ENCODE measurements at places on chromosomes 1 and 21. TPM values are rescaled to one million over a fixed set of nuclear protein-coding genes. Genes with fewer than 3 reads are reported as not detected.

DNA sequence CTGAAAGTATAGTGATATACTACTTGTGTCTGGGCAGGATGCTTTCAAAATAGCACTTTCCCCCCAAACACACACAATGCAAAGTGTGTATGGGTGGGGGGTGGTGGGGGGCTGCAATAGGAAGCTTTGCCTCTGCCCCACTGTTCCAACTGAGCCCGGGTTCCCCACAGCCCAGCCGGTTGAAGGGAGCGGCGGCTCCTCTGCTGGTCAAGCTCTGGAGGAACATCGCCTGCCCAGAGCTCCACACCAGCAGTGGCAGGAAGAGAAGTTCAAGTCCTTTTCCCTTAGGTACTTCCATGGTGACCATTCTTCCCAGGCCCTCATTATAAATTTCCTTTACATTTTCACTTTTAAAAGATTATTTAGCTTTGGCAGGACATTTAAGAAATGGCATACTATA is 74.9 kb downstream of the CAPZB start:
- no peak for ATAC-seq

GRCh38 chr21:41321211-41321907 is 4.8 kb downstream of the FAM3B start:
- ATAC-seq: no peak

- peak; percentile 33 for ATAC-seq
These were observed 580 bp downstream of the DVL1 start for GRCh38 chr1:1348420-1349255.

DNA sequence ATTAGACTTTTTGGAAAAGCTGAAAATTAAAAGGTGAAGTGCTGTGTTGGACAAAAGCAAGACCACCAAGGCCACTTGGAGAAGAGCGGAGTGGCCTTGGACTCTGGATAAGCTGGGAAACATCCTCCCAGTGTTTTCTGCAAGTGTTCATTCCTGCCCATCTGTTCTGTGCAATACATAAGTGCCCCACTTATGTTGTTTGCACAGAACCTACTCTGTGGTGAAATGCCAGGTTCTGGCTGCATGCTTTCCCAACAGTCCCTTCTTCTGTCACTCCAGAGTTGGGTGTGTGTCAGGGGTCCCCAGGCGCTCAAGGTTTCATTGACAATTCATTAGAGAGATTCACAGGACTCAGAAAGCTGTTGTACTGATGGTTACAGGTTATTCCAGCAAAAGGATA is 30.3 kb downstream of the NHLH2 start:
- ATAC-seq: no peak

GRCh38 chr1:5980314-5981008 is 11.8 kb downstream of the NPHP4 start:
- ATAC-seq: peak; percentile 83

GRCh38 chr1:9293241-9293532 is 493 bp downstream of the SPSB1 start:
- ATAC-seq: no peak

DNA sequence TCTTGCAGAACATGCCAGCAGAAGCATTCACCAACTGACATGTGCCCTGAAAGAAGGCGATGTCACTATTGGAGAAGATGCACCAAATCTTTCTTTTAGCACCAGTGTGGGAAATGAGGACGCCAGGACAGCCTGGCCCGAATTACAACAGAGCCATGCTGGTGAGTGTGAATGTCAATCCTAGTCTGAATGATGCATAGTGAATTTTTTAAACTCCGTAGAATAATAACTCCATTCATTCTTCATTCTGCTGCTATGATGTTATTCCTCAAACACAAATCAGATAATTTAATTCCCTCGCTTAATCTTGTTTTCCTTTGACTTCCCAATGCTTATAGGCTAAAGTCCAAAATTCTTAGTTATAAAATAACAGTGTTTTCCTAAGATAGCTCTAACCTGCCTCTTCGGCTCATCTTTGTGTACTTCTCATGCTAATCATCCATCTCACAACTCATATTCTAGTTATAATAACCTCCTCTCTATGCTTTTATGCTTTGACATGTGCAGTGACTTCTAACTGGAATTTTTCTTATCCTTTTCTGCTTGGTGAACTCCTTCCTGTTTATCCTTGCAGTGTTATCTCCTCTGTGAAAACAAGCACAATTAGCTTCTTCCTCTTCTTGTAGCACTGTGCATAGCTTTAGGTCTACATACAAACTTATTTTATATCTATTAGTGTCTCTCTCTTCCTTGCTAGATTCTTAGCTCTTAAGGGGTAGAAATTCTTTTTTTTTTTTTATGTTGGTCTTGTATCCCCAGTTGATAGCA is 14.4 kb downstream of the SDCCAG8 start:
- no peak for ATAC-seq

DNA sequence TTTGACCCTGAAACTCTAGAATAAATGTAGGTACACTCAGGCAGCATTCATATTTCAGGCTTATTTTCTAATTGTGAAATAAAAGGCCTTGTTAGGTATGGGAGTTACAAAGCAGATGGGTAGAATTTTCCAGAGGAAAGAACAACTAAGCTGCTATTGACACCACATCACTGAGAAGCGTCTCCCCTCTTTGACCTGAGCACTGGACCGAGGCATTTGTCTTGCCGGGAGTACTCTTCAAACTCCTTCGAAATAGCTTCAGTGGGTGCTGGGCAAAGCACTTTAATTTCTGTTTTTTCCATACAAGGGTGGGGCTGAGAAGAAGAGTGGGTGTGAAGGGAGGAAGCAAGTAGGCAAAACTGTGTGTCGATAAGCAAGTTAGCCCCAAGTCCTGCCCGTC is 36.4 kb downstream of the ABCA4 start:
- no peak for ATAC-seq

- ATAC-seq: no peak
These were observed 64.3 kb upstream of the EPS8L3 start for GRCh38 chr1:109827986-109828385.

DNA sequence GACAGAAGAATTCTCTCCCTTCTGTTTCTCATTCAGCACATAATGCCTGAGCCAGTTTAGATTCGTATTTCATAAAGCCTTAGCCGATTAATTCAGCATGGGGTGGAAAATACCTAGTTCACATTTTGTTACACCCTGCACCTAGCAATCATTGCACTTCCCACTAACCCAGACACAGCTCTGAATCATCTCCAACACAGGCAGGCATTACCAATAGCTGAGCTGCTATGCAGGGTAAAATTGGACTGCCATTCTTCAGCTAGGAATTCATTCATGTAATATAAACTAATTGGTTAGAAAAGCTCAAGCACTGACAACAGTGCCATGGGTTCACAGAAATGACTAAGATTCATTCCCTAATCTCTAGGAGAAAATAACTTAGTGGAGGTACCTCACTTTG is 26.9 kb upstream of the NKAIN1 start:
- ATAC-seq: no peak

GRCh38 chr1:223421025-223421424 is 27.8 kb downstream of the CCDC185 start:
- no peak for ATAC-seq

DNA sequence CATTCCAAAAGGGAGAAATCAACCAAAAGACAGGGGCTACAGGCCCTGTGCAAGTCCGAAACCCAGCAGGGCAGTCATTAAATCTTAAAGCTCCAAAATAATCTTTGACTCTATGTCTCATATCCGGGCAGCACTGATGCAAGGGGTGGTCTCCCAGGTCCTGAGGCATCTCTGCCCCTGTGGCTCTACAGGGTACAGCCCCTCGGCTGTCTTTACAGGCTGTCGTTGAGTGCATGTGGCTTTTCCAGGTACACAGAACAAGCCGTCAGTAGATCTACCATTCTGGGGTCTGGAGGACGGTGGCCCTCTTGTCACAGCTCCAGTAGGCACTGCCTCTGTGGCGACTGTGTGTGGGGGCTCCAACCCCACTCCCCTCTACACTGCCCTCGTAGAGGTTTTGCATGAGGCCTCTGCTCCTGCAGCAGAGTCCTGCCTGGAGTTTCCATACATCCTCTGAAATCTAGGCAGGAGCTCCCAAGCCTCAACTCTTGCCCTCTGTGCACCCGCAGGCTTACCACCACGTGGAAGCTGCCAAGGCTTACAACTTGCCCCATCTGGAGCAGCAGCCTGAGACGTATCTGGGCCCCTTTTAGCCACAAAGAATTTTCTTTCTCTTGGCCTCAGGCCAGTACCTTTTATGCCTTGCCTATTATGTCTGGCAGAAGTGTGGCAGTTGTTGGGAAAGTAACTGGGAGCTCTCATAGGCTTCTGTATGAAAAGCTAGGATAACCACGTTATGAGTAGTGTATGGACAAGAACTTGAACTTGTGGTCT is 52.5 kb downstream of the POU2F1 start:
- ATAC-seq: peak; percentile 80

DNA sequence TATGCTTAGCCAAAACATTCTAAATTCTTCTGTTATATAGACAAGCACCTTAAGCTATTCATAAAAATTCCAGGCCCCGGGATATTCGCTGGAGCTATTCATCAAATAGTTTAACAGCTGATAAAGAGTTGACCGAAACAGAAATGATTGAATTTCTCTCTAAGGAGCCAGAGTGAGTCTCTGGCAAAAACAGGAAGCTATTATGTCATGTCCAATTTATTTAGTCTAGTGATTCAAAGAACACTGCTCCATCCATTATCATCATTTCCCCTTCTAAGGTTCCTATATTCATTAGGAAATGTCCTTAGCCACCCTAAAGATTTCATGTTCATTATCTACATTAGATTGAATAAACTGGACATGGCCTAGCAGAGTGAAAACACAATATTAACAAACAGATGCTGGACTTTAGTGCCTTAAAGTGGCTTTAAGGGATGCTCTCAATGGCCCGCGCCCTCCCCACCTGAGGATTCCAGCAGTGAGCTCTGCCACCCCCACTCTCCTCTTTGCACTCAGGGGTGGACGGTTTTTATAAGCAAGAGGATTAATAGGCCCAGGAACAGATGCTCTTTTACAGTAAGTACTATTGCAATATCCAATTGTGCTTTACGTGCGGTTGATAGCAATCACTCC is 122.1 kb upstream of the RGS1 start:
- no peak for ATAC-seq

- no peak for ATAC-seq
These were observed 144.4 kb upstream of the NRIP1 start for GRCh38 chr21:15209224-15209623.

GRCh38 chr21:42362700-42363099 is 3.6 kb downstream of the TFF1 start:
- ATAC-seq: no peak

- peak; percentile 59 for ATAC-seq
These were observed 50.5 kb downstream of the DMAP1 start for GRCh38 chr1:44263568-44264450.

DNA sequence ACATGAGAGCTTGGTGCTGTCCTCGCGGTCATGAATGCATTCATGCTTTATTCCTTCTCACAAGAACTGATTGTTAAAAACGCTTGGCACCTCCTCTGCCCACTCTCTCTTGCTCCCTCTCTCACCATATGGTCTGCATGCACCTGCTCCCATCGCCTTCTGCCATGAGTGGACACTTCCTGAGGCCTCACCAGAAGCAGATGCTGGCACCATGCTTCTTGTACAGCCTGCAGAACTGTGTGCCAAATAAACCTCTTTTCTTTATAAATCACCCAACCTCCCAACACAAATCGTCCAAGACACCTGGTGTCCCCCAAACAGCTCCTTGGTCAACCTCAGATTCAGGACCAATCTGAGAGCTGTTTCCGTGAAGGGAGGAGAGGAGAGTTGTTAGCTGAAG is 43.3 kb upstream of the PCBP3 start:
- ATAC-seq: no peak

- no peak for ATAC-seq
These were observed 11.6 kb upstream of the CD46 start for GRCh38 chr1:207740207-207740606.

DNA sequence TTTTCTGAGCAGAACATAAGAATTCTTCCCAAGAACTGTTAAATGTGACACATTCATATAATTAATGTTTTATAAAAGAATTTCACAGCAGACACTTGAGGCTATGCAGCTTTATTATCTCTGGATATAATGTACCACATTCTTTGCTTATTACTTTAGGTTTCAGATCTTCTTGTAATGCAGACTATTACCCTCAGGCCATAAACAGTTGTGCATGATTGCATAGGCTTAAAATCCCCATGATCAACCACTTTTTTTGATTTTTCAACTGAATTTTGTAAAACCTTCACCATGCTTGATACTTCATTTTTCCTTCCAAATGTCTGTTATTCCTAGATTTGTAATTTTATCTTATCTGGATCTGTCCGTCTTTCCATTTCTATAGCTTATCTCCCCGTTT is 1355.7 kb downstream of the BRINP3 start:
- no peak for ATAC-seq

GRCh38 chr1:221141606-221142285 is 262.5 kb downstream of the HLX start:
- no peak for ATAC-seq

DNA sequence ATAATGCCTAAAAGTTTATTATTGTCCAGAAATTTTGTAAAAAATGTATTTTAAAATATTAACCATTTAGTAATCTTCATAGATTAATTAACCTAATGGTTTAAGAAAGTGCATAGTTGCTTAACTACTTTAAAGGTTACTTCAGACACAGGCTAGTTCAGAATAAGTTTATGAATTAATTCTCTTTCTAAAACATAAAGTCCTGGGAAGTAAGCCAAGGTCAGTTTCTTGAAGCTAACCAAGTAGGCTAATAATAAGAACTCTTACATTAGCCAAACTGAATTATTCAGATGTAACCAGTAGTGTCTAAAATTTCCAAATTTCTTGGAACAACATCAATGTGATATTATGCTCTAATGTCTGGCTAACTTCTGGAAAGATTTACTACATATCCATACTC is 790.4 kb downstream of the NCAM2 start:
- no peak for ATAC-seq

ACTA1 gene
- total RNA-seq: not detected

CFAP410 gene
- total RNA-seq: 13.2 TPM

SPAG17 gene
- 2.1 TPM for total RNA-seq

OLFM3 gene
- 6.6 TPM for total RNA-seq

DMRTA2 gene
- 0.14 TPM for total RNA-seq

All from motor neuron (in vitro differentiated cells).